ENCODE measurements at places on chromosomes 1 and 21. TPM values are rescaled to one million over a fixed set of nuclear protein-coding genes. Genes with fewer than 3 reads are reported as not detected.

The MYBPH gene
- total RNA-seq: not detected

The PGLYRP4 gene
- 1.0 TPM for total RNA-seq

DNA sequence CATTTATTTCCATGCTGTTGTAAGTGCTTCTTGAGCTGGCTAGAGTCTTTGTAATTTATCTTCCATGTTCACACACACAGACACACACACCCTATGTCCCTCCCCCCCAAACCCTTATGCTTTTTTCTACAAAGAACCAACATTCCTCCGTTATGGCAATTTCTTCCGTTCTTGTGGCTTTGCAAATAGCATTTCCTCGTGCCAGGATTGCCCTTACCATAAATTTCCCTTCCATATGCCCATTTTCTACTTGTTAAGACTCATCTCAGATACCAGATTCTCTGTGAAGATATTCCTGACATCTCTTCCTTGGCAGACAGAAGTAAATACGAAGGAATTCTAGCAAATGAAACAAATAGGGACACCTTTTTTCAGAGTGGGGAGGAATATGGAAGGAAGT, 26.0 kb downstream of the RALGPS2 start:
- no peaks in the 10 kb centered on the region for H3K4me1 ChIP-seq
- no peak overlapping the region for H3K27ac ChIP-seq
- no peak for DNase-seq

The RYR2 gene
- 11.6 TPM for total RNA-seq

DNA sequence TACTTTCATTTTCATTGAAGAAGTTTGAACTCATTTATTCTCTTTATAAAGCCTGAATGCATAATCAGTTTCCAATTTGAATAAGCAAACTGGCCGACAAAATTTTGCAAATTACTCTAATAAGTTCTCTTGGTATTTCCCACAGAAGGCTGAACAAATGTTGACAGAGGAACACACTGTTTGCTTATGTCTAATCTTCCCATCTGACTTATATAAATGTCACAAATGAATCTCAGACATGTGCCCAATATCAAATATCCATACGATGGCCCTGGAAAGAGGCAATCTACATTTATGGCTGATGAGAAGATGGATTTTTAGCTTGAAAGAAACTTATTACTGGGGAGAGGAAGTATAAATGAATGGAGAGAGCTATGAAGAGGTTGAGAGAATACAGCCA, 380.6 kb upstream of the ZRANB2 start:
- no peak overlapping the region for H3K4me3 ChIP-seq
- H3K4me1 ChIP-seq: no peaks in the 10 kb centered on the region
- no peaks in the 10 kb centered on the region for H3K27me3 ChIP-seq
- no peak for DNase-seq
- H3K36me3 ChIP-seq: no peaks in the 10 kb centered on the region
- no peak overlapping the region for H3K27ac ChIP-seq

The ZNF684 gene
- total RNA-seq: 4.8 TPM

The TMPRSS3 gene
- total RNA-seq: 7.9 TPM

The NBPF19 gene
- total RNA-seq: 50.7 TPM

DNA sequence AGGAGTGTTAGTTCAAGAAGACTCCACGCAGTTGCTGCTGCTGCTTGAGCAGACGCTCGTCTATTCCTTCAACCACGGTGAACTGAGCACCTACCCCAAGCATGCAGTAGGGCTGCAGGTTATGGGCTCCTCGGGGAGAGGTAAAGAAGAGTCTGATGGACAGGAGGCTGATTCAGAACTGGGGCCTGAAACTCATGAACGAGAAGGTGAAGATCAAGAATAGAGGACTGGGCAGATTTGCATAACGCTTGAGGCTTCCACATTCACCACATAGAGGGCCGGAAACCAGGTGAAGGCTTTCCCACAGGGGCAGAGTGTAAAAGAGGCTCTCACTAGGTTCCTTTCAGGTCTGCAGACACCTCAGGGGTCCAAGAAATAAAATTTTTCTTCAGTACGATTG, 9.1 kb downstream of the ABCA4 start:
- H3K27me3 ChIP-seq: no peaks in the 10 kb centered on the region
- no peak overlapping the region for H3K4me3 ChIP-seq
- H3K4me1 ChIP-seq: peaks cover 4% of the 10 kb centered on the region
- DNase-seq: no peak

DNA sequence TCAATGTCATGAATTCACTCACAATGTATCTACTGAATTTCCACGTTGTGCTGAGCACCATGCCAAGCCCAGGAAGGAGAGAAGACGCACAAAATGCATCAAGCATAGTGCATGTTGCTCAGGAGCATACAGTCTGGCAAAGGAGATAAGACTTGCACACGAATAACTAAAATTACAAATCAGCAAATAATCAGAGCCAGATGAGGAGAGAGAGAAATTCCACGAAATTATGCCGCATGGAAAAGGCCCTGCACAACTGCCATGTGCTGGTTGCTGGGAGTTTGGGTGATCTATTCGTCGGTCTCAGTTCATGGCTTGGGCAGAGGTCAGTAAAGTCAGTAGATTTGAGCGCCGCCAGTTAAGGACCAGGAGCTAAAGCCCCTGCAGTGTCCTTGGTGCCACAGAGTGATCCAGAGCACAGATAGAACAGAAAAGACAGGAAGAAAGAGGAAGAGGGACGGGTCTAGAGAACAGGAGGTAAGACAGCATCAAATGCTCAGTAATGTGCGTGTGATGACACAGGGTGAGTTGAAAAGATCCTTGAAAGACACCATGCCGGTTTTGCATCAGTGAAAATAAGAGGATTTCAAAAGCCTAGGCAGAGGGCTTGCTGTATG, 55.1 kb upstream of the ZNF281 start:
- no peaks in the 10 kb centered on the region for H3K27me3 ChIP-seq
- H3K27ac ChIP-seq: no peak overlapping the region
- DNase-seq: no peak
- no peaks in the 10 kb centered on the region for H3K4me1 ChIP-seq

- no peaks in the 10 kb centered on the region for H3K27me3 ChIP-seq
- no peak overlapping the region for H3K4me3 ChIP-seq
- DNase-seq: no peak
- H3K36me3 ChIP-seq: no peaks in the 10 kb centered on the region
These were observed 310.2 kb downstream of the PTPRU start for GRCh38 chr1:29546496-29546895.

The RASSF5 gene
- 37.7 TPM for total RNA-seq

DNA sequence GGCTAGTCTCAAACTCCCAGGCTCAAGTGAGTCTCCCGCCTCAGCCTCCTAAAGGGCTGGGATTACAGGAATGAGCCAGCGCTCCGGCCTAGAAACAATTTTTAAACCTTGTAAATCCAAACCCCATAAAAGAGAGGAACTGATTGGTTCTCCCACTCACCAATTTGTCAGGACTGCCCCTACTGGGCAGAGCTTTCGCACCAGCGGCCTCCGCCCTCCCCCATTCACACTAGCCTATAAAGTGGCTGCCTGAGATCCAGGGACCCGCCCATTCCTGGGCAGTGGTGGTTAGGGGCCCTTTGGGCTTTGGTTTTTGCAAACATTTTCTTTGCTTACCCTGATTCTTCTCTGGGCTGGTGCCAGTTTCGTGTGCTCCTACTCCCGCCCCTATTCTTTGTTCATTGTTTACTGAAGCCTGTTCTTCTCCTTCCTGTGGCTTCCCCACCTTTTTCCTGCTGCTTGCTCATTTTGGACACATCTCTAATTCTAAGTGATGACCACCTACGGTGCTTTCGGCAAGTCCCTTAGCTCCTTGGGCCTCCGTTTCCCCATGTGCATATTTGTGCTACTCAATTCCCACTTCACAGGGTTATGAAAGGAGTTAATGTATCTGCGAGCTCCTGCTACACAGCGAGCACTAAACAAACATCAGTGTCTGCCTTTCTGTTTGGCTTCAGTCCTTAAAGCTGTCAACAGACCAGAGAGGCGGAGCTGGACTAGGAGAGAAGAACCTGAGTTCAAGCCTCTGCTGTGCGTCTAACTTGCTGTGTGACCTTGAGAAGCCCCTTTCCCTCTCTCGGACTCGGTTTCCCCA, 39.8 kb upstream of the CLIC4 start:
- peaks cover 7% of the 10 kb centered on the region for H3K4me1 ChIP-seq
- DNase-seq: peak; percentile 92
- no peaks in the 10 kb centered on the region for H3K36me3 ChIP-seq

The FLG gene
- total RNA-seq: not detected

DNA sequence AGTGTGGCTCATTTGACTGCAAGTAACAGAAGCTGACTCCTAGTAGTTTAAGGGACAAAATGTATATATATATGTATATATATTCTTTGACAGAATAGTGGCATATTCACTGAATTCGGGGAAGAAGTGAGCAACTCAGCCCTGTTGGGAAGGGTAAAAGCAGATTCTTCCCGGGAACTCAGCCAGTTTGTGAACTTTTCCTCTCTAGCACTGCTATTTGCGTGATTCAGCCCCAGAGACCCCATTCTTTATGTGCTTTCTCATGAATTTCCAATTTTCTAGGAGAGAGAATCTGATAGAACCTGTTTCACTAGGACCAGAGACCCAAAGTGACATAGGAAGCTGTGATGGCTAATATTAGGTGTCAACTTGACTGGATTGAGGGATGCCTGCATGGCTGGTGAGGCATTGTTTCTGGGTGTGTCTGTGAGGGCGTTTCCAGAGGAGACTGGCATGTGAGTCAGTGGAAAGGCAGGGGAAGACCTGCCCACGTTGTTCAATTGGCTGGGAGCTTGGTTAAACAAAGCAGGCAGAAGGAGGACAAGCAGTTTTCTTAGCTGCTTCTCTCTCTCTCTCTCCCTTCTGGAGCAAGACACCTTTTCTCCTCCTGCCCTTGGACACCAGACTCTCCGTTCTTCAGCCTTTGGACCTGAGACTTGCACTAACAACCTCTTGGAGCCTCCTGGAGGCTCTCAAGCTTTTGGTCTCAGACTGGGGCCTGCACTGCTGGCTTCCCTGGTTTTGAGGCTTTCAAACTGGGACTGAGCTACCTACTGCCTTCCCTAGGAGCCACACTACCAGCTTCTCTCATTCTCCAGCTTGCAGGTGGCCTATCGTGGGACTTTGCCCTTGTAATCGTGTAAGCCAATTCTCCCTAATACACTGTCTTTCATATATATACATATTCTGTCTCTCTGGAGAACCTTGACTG, 93.4 kb upstream of the KCNK1 start:
- no peak for DNase-seq
- no peak overlapping the region for H3K27ac ChIP-seq
- no peak overlapping the region for H3K4me3 ChIP-seq
- no peaks in the 10 kb centered on the region for H3K27me3 ChIP-seq
- no peaks in the 10 kb centered on the region for H3K4me1 ChIP-seq

- no peak overlapping the region for H3K4me3 ChIP-seq
- DNase-seq: no peak
- H3K36me3 ChIP-seq: peaks cover 46% of the 10 kb centered on the region
- H3K27me3 ChIP-seq: no peaks in the 10 kb centered on the region
- peak overlapping the region; percentile 71 for H3K27ac ChIP-seq
- H3K4me1 ChIP-seq: no peaks in the 10 kb centered on the region
These were observed 6.0 kb upstream of the CFAP141 start for GRCh38 chr1:154212083-154212482.

The MRPS6 gene
- total RNA-seq: 38.3 TPM

GRCh38 chr1:40344597-40344996, 27.5 kb upstream of the COL9A2 start:
- H3K27ac ChIP-seq: no peak overlapping the region
- no peaks in the 10 kb centered on the region for H3K36me3 ChIP-seq
- peak; percentile 45 for DNase-seq
- no peak overlapping the region for H3K4me3 ChIP-seq
- no peaks in the 10 kb centered on the region for H3K4me1 ChIP-seq
- H3K27me3 ChIP-seq: no peaks in the 10 kb centered on the region

DNA sequence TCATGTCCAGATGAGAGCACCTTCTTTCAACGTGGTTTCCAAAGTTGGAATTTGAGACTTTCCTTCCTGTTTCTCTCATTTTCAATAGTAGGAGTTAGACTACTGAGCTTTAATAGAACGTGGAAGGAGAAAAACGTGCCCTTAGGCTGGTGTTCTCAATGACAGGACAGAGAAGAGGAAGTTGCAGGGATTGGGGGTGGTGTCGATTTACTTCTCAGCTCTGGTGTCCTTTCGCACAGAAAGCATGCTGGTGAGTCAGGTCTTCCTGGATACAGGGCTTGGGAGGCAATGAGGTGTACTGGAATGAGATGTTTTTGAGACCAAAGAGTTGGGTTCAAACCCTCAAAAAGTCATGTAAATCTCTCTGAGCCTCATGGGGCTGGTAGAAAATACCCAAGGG, 67.1 kb downstream of the HIVEP3 start:
- H3K4me3 ChIP-seq: no peak overlapping the region
- no peak overlapping the region for H3K27ac ChIP-seq
- no peak for DNase-seq
- H3K4me1 ChIP-seq: peaks cover 16% of the 10 kb centered on the region

GRCh38 chr1:223087291-223088255, 55.5 kb downstream of the TLR5 start:
- no peaks in the 10 kb centered on the region for H3K27me3 ChIP-seq
- peak; percentile 83 for DNase-seq
- no peak overlapping the region for H3K27ac ChIP-seq
- no peak overlapping the region for H3K4me3 ChIP-seq
- H3K36me3 ChIP-seq: no peaks in the 10 kb centered on the region
- no peaks in the 10 kb centered on the region for H3K4me1 ChIP-seq

DNA sequence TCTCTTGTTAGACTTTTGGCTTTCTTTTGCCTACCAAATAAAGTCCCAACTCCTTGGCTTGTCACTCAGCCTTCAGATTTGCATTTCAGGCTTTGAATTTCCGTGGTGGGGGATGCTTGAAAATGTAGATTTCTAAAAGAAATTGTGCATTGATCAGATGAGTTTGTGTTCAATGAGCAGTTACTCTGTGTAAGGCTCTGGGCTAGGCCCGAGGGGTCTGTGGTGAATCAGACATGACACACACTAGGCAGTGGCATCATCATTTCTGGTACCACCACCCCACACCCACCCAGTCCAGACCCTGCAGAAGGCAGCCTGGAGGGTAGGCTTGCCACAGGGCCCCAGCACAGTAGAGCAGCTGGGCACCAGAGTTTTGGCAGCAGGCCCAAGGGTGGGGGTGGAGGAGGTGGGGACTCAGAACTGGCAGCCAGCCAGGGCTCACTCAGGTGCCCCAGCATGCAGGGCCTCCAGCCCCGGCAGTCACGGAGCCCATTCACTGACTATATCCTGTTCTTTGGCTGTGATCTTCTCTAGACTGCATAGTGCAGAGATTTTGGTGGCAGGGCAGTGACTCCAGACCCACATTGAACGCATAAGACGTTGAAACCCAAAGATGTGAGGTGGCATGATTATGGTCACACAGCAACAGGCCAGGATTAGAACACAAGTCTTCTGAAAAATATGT, 97.2 kb upstream of the ARTN start:
- peaks cover 8% of the 10 kb centered on the region for H3K4me1 ChIP-seq
- peaks cover 10% of the 10 kb centered on the region for H3K36me3 ChIP-seq
- no peak overlapping the region for H3K4me3 ChIP-seq
- H3K27me3 ChIP-seq: no peaks in the 10 kb centered on the region
- peak; percentile 86 for DNase-seq

The CACNA1E gene
- total RNA-seq: 1.3 TPM
